ENCODE measurements at places on chromosomes 1 and 21.

GRCh38 chr1:77265180-77265579 is 16.6 kb upstream of the AK5 start:
- DNase-seq: no peak

GRCh38 chr21:39441502-39442475 is 3.8 kb downstream of the LCA5L start:
- DNase-seq: peak; percentile 27

DNA sequence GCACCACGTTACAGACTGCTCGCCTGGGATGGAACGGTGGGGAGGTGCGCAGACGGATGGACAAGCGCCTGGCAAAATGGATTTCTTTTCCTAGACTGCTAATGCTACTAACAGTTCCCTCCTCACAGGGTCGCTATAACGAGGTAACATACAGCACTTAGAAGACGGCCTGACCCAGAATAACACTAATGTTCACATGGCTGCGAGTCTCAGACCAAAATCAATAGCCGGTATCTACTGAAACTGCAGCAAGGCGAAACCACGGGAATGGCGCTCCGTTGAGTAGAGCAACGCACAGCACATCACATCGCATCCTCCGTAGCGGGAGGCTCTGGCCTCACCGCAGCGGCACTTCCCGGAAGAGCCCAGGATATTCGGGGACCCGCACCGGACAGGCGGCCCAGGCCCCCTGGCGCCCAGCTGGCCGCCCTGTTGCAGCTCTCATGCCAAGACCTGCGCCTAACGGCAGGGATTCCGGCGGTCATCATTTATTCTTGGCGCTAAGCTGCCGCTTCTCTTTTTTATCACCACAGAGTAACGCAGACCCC is 46.6 kb downstream of the VPS26C start:
- DNase-seq: no peak

DNA sequence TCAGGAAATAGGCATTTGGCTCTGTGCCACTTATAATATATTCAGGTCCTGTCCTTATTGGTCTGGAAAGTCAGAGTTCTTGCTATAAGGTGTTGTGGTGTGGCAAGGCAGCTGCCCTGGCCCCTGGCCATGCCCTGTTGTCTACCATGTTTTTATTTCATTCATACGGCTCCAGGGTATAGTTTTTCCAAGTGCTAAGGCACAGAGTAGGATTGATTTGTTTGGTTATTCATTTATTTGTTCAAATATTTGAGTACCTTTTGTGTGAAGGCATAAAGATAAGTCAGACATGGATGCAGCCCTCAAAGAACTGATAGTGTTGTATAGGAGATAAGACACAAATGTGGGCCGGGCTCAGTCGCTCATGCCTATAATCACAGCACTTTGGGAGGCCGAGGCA is 10.1 kb downstream of the ZBTB8B start:
- no peak for DNase-seq

DNA sequence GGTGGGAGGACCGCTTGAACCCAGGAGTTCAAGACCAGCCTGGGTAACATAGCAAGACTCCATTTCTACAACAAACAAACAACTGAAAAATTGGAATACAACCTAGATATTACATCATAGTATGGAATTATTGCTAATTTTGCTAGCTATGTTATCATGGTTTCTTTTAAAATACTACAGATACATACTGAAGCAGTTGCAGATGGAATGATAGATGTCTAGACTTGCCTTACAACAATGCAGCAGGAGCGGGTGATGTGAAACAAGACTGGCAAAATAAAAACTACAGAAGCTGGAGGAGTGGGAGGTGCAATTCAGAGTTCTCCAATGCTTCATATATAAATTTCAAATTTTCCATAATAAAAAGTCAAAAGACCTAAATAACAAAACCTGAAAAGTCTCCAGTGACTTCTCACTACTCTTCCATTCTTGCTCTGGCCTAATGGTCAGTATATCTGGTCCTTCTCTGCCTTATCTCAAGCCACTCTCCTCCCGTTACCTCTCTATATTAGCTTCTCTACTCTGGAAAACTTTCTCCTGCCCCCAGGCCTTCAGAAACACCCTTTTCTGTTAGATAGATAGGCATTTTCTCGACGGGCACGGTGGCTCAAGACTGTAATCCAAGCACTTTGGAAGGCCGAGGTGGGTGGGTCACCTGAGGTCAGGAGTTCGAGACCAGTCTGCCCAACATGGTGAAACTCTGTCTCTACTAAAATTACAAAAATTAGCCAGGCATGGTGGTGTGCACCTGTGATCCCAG is 28.5 kb upstream of the TMEM200B start:
- DNase-seq: no peak

GRCh38 chr1:46960250-46960649 is 19.0 kb upstream of the CYP4A11 start:
- DNase-seq: no peak

DNA sequence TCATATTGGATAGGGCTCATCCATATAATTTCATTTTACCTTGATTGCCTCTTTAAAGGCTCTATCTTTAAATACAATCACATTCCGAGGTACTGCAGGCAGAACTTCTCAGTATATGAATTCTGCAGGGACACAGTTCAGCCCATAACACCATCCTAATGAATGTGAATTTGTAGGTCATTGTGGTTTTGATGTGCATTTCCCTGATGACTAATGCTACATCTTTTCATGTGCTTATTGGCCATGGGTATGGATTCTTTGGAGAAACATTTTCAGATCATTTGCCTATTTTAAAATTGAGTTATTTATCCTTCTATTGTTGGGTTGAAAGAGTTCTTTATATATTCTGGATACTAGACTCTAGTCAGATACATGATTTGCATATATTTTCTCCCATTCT is 9.6 kb upstream of the RPS6KC1 start:
- DNase-seq: no peak

GRCh38 chr1:98698625-98699024 is 37.1 kb downstream of the SNX7 start:
- DNase-seq: no peak
